ELF-1 (cell line): ENCODE measurements at places on chromosomes 4 and X.

- DNase-seq: no peak
Measured at GRCh38 chr4:101237773-101238172, 109.6 kb downstream of the PPP3CA start.

GRCh38 chrX:88613338-88613737 is 133.7 kb upstream of the CPXCR1 start:
- DNase-seq: peak; percentile 53

GRCh38 chr4:128227991-128228571 is 59.5 kb downstream of the PGRMC2 start:
- peak; percentile 36 for DNase-seq

DNA sequence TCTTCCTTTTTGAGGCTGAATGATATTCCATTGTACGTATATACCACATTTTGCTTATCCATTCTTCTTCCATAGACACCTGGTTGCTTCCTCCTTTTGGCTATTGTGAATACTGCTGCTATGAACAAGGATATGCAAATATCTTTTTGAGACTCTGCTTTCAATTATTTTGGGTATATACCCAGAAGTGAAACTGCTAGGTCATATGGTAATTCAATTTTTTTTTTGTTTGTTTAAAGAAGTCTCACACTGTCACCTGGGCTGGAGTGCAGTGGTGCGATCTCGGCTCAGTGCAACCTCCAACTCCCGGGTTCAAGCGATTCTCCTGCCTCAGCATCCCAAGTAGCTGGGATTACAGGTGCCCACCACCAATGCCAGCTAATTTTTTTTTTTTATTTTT is 75.3 kb downstream of the METTL14 start:
- DNase-seq: no peak

DNA sequence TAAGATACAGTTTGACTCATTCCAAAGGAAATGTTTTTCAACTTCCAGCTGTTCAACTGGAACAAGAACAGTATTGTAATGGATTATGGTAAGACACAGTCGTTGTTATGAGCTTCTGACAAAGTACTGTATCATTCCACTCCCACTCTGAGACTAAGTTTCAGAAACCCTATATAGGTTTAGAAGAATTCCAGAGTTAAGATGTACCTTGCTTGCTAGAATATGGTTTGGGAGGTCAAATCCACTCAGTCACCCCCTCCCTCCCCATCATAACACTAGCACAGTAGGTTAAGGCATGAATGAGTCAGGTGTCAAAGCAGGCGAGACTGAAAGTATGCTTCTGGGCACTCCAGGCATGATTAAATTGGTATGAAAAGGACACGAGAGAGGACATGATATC is 339.7 kb downstream of the DMD start:
- DNase-seq: no peak

DNA sequence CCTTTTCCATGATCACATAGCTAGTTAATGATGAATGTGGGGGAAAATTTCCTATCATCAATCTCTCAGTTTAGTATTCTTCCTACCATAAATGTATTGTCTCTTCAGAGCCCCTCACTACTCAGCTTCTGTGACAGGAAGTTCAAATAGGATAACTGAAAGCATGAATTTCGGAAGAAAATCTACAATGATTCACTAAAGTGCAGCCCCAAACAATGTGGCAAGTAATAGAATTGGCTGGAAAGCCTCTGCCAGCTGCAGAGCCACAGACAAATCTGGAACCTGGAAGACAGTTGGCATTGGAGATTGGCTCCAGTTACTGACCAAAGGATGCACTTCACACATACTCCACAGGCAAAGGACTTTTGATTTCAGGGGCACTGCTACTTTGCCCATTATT is 35.2 kb downstream of the EGF start:
- DNase-seq: no peak

GRCh38 chrX:19127649-19128168 is 5.4 kb upstream of the ADGRG2 start:
- DNase-seq: no peak

- DNase-seq: no peak
Measured at GRCh38 chr4:41377196-41377595, 120.5 kb downstream of the UCHL1 start.

- no peak for DNase-seq
Measured at GRCh38 chr4:48307528-48307927, 33.8 kb upstream of the SLAIN2 start.

GRCh38 chr4:123832173-123833026 is 435.8 kb downstream of the SPRY1 start:
- peak; percentile 12 for DNase-seq

GRCh38 chr4:94826206-94826605 is 68.5 kb downstream of the BMPR1B start:
- no peak for DNase-seq

DNA sequence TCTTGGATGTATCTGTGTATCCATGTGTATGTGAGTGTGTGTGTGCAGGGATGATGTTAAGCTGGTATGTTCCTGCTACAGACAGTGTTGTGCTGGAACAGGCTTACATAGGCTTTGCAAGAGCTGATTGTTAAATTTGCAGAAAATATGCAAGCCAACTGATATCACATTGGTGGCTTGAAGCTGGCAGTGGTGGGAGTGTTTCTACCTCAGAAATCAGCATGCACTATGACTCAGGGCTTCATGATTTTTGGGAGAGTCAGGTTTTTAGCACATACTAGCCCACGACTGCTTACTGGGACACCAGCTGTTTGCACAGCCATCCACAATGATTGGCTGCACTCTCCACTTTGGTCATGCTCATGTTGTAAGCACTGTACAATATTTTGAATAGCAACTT is 261.8 kb downstream of the DHX15 start:
- DNase-seq: peak; percentile 23

GRCh38 chr4:185028625-185029024 is 10.3 kb downstream of the HELT start:
- no peak for DNase-seq

GRCh38 chr4:48360285-48361011 is 19.1 kb downstream of the SLAIN2 start:
- DNase-seq: no peak

- no peak for DNase-seq
Measured at GRCh38 chrX:47618923-47619485, 653 bp downstream of the SYN1 start.

GRCh38 chr4:105399532-105400161 is 74.2 kb downstream of the PPA2 start:
- no peak for DNase-seq

DNA sequence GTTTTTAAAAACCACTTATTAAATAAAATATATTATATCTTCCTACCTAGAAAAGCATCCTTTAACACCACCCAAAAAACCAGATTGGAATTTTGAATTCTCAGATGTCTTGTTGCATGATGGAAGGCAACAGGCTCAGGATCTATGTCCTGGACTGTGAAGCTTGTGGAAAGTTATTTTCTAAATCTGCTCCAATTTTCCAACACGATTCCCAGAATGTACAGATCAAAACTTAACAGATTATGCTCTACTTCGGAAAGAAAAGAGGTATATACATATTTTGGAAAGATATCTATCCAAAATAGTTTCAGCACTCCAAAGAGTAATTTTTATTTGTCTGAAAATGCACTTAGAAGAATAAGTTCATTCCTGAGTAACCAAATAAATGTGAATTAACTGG is 291.7 kb upstream of the EMCN start:
- no peak for DNase-seq

- no peak for DNase-seq
Measured at GRCh38 chr4:8682725-8683124, 90.2 kb downstream of the CPZ start.

DNA sequence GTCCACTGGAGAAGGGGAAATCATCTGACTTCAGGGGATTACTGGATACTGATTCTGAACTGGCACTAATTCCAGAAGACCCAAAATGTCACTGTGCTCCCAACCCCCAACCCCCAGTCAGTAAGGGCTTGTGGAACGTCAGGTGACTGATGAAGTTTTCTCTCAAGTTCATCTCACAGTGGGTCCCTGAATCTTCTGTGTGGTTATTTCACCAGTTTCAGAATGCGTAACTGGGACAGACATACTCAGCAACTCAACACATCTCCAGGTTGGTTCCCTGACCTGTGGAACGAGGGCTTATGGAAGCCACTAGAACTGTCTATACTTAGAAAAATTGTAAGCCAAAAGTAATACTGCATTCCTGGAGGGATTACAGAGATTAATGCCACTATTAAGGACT is 45.3 kb downstream of the DDX60L start:
- no peak for DNase-seq

GRCh38 chr4:71095545-71095944 is 102.1 kb downstream of the DCK start:
- DNase-seq: no peak

DNA sequence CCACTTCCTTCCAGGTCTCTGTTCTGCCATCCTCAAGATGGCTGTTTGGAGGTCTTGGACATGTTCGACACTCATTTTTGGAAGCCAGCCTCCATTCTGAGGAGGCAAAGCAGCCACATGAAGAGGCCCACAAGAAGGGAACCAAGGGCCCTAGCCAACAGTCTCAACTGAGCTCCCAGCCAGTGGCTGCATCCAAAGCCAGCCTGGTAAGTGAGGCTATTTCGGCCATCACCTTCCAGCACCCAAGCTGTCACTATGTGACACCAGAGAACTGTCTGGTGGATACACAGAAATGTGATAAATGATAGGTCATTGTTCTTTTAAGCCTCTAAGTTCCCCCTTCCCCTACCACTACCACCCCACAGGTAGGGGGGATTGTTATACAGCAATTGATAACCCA is 127.2 kb downstream of the NPNT start:
- no peak for DNase-seq

DNA sequence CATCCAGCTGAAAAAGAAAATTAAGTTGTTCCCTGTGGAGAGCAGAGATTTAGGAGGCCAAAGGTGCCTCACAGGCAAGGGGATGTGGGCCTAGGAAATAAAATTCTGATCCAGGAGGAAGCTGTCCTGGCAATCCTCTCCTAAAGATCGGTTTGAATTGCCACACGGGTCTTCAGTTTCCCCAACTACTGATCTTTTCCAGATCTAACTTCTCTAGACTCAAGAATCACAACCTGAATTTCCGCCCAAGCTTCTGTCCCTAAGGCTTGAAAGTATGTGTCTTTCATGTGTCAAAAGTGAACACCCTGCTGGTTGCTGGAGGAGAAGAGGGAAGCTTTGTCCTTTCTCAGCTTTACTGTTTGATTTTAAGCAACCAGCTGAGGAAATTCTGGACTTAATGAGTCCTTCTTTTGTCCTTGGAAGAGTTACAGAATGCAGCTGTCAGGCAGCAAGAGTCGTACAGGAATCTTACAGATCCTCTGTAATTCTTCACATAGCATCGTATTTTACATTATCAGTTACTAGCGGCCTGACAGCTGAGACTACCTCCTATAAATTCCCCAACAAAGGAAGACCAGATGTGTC is 93.8 kb downstream of the INPP4B start:
- peak; percentile 4 for DNase-seq

GRCh38 chr4:131296192-131296591 is 1852.9 kb upstream of the PCDH10 start:
- no peak for DNase-seq

DNA sequence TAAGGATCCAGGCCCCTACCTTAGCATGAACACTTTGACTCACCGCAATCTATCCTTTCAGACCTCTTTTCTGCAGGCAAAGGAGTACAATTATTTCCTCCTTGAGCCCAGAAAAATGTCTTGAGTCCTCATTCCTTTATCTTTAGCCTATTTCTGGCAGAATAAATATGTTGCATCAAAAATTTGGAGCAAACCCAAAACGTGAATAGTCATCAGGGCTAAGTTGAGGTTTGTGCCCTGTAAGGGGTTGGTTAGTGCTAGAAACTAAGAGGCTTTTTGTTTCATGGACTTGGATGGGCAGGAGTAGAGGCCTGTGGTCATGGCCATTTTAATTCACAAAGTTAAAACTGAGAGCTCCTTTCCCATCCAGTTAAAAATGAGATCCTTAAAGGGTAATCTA is 460.3 kb downstream of the GBA3 start:
- DNase-seq: no peak

- DNase-seq: no peak
Measured at GRCh38 chrX:38880296-38880854, 79.1 kb downstream of the MID1IP1 start.

- DNase-seq: no peak
Measured at GRCh38 chr4:153582954-153583702, 101.0 kb upstream of the TLR2 start.

- no peak for DNase-seq
Measured at GRCh38 chrX:143683486-143683885, 37.1 kb downstream of the SPANXN2 start.

DNA sequence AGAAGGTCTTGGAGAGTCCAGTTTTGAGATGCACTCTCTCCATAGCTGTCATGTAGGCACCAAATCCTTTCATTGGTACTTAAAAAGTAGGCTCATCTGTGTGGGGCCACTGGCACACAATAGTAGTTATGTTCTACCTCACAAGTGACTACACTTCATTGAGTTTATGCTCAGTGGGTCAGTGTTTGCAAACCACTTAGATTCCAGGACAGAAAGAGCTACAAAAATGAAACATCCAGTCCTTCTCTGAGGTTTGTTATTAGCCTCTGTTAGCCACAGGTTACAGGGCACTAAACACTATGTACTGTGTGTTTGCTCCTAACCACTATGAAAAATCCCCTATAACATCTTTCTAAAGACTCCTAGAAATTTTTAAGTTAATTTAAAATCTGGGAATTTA is 13.8 kb downstream of the RAB28 start:
- DNase-seq: no peak

GRCh38 chr4:183398298-183399125 is 45.9 kb upstream of the CDKN2AIP start:
- peak; percentile 84 for DNase-seq
